Suprapubic skin (tissue), 4 donors: ENCODE measurements at places on chromosomes 7 and 10.

GRCh38 chr10:42953684-42954674 lies 122.9 kb upstream of the RET start:
- DNase-seq: peak; percentile 43

DNA sequence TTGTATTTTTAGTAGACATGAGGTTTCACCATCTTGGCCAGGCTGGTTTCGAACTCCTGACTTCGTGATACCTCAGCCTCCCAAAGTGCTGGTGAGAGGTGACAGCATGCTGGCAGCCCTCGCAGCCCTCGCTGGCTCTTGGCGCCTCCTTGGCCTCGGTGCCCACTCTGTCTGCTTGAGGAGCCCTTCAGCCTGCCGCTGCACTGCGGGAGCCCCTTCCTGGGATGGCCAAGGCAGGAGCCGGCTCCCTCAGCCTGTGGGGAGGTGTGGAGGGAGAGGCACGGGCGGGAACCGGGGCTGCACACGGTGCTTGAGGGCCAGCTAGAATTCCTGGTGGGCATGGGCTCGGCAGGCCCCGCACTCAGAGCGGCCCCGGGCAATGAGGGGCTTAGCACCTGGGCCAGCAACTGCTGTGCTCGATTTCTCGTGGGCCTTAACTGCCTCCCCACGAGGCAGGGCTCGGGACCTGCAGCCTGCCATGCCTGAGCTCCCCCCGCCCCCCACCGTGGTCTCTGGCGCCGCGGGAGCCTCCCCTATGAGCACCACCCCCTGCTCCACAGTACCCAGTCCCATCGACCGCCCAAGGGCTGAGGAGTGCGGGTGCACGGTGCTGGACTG lies 96.5 kb upstream of the RHOBTB1 start:
- DNase-seq: no peak

DNA sequence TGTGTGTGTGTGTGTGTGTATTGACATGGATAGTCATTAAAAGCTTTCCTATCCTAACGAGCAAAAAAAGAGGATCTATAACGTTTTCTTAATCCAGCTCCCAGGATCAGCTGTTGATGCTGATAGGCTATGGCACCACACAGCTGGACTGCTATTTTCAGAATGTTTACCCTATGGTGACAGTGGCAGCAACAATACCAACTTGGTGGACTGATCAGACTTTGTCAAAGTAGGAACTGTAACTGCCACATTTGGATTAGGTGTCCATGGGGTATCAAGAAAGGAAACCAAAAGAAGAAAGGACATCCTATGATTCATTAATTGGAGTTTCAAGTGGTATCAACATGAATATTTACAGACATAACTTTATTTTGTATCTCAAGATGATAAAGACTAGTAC lies 2.7 kb upstream of the CLEC5A start:
- DNase-seq: no peak

GRCh38 chr10:128884496-128885072 lies 582.5 kb upstream of the MGMT start:
- no peak for DNase-seq

- no peak for DNase-seq
Measured at GRCh38 chr7:2247141-2247995, 5.3 kb downstream of the NUDT1 start.

DNA sequence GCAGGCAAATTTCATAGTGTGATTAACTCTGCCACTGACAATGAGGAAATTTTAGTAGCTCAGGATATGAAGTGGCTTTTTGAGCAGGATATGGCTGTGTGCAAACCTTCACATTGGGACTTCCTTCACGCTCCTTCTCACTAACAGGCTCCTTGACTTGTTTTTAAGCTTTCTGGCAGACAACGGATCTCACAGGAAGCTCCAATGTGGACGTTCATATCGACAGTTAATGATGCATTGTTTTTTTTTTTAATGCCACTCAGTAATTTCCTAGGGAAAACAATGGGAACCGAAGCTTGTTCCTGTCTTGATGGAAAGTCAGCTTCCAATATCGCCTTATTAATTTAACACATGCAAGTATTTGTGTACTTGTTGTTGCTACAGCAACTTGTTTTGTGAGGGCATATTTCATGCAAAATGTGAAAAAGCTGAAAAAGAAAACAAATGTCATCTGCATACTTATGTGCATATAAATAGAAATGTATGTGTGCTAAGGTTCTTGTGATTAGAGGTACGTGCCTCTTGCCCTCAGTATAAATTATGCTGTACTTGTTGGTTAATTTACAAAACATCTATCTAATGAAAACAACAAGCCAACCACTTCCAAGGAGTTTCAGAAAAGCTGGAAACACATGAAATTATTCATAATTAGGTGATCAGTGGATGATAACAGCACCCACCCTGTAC lies 84.7 kb downstream of the NRP1 start:
- DNase-seq: no peak

DNA sequence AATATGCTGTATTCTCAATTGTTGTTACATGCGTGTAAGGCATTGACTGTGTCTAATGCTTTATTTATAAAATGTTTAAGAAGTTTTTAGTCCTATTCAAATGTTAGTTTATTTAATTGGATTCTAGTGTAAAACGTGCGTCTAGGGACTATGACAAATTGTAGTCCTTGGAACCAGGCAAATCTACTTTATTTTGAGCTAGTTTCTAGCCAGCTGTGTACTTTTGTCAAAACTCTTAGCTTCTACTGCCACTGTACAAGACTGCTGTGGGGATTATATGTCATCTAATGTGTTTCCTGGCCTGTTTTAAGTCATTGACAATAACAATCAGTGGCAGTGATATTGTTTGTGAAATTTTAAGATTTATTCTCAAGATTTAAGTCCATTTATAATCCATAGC lies 220.5 kb upstream of the SEMA3D start:
- DNase-seq: no peak

DNA sequence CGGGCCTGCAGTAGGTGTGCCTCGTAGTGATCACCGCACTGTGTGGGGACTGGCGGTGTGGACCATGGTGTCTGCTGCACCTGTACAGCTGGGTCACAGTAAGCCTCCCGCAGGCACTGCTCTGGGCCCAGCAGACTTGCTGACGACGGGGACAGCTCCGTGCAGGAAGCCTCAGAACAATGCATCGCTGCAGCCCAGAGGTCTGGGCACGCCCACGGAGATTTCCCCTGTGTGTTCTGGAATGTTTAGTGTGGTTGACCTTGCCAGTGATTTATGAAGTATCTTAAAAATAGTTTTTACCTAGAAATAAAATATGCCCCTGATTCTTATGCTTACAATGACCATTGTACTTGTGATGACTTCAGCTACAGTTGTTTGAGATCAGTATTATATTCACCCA lies 59.1 kb upstream of the ZNF32 start:
- no peak for DNase-seq

GRCh38 chr7:140213684-140214074 lies 36.9 kb upstream of the KDM7A start:
- no peak for DNase-seq

DNA sequence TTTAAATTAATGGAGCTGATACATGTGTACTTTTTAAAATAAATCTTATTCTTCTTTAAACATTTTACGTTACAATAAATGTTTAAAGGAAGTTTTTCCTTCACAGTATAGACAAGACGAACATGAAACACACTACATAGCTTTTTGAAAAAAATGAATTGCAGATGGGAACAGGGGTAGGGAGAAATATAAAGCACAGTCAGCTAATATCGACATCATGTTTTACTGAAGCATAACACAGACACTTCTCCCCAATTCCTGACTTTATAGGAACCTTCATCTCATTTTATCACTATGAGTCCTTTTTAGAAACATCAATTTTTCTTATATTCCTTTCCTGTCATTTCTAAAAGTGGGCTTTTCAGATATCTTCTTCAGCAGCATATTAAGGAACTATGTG lies 153.5 kb downstream of the MACC1 start:
- DNase-seq: no peak

DNA sequence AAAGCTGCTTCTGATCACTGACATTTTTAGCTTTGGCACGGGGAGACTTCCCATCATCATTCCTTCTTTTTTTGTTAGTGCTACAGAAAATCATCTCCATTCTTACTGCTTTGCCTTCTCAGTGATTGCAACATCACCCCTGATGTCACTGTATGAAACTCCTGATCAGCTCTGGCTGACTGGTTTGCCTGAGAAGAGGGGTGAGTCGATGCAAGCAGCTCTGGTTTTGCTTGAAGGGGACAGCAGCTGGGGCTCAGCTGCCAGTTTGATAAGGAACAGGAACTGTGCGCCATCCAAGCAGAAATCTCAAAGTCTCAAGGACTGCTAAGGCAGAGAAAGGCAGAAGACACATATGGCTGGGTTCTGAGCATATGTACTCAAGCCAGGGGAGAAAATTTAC lies 808.5 kb upstream of the CELF2 start:
- peak; percentile 64 for DNase-seq

DNA sequence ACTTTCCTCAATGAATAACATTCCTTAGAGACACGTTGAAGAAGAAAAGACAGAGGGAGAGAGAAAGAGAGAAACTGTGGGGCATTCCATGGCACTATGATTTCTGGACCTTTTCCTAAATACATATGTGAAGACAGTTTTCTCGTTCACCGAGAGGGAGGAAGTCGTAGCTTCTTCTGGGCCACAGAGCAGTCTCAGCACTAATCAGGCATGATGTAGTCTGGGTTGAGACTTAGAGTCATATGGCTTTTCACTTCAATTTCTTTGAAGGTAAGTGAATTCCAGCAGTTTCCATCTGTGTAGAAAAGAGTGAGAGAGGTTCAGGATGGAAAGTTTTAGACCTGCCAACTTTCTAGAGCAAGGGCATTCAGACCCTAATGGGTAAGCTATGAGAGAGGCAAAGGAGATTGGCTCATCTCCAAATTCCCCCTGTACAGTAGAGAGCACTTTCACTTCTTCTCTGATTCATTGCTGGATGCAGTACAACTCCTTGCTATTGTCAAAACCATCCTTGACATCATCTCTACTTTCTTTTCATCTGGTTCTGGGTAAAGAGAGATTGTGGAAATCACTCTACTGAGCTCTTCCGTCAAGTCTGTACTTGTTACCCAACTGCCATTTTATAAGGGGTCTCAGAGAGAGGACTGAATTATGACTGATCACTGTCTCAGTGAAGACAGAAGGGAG lies 31.5 kb upstream of the OR9A4 start:
- DNase-seq: no peak
